Dermis blood vessel endothelial cell (primary cell): ENCODE measurements at places on chromosomes 1 and 21. TPM values are rescaled to one million over a fixed set of nuclear protein-coding genes. Genes with fewer than 3 reads are reported as not detected.

DNA sequence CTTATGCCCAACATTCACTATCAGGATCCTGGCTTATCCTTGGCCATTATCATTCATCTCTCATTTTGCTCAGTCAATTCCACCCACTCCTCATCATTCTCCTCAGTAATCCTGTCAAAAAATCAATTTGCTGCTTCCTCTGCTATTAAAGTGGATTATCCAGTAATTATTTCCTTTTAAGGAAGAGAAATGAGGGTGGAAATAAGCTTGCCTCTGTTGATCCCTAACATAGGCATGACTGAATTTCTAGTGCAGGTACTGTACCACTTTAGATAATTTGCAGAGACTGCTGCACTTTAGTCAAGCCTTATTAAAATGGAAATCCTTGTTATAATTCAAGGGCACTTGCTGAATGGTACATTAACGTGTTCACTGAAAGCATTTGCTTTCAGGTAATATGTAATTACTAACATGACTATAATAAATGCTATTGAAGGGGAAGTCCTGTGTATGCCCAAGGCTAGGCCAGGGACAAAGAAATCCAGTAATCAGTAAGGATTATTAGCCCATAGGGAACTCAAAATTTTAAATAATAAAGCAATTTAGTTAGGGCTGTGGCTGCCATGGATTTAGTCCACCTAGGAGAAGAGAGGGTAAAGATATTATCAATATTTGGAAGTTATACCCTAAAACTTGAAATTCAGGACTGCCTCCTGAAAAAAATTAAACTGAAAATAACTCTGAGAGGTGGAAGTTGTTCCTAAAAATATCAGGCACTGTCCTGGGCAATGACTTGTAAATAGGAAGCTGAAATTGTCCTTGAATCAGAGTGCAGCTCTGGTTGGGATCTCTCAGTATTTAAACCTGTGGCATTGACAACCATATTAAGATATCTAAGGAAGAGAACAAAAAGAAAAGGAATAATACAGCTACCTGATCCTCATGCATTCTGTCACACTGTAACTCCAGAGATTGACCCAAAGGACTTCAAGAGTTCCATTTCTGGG, 43.4 kb downstream of the RGS2 start:
- no peak for DNase-seq

The KRTAP8-1 gene
- not detected in 2 replicates for total RNA-seq

The LDLRAP1 gene
- total RNA-seq = 22.0 and 31.8 TPM in 2 replicates

The KLHDC9 gene
- 0.93 and 1.5 TPM in 2 replicates for total RNA-seq

The CDCA8 gene
- total RNA-seq = 3.7 and 23.0 TPM in 2 replicates

The NTRK1 gene
- not detected in 2 replicates for total RNA-seq

GRCh38 chr1:176790786-176791185, 327.8 kb downstream of the PAPPA2 start:
- no peak for DNase-seq

DNA sequence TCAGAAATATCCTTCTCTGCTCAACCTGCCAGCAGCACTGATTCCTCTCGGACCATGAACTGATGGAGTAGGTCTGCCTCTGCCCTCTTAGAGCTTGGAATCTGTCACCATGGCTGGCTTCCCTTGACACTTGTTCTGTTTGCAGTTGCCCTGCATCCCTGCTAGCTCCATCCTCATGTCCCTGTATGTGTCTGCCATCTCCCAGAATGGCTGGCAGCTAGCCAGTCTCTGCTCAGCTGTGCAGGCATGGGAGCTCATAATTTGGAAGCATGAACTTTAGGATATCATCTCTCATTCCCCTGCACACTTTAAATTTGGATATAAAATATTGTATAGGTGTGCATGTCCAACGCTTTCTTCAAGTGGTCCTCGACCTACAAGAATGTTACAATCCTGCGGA, 95.4 kb downstream of the C1orf94 start:
- no peak for DNase-seq

DNA sequence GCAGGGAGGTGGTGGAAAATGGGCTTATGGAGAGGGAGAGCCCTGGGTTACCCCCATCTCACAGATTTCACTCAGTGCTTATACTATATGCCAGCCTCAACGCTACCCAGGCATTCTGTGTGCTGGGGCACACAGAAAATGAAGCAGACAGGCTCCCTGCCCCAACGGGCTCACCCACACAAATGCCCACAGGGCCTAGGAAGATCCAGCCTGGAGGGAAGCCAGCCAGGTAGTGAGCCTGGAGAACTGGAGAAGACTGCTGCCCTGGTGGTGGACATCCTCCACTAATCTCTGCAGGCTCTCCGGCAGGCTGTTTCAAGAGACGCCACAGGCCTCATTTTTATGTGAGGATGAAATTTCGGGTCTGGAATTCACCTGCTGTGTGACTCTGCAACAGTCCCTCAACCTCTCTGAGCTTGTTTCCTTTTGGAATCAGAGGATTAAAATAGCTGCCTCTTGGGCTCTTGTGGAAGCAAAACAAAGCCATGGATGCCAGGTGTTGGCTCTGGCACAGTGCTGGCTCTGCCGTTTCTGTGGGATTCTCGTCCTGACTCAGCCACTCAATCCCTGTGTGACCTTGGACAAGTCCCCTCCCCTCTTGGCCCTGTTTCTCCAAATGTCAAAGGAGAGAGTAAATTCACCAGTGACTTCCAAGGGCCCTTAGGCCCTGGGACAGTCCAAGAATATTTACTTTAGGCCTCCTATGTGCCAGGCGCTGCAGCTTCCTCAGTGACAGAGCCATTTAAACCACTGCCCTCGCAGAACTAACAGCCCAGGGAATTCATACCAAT, 3.6 kb downstream of the PAQR7 start:
- DNase-seq = no peak

DNA sequence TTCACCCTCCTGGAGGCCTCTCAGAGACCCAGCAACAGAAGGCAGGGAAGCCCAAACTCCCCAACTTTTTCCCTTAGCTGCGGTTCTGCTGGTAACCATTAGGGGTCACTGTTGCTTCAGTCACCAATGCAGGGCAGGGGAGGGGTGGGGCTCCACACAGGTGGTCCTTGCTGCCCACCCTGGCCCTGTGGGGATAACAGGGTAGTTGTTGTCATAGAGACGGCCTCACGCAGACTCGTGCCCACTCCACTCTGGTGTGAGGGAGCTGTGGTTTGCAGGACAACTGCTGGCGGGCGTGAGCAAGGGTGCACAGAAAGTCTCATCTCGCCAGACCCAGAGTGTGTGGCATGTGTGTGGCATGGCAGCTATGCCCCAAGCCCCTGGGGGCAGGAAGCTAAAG, 19.9 kb downstream of the INSRR start:
- peak; percentile 52 for DNase-seq

GRCh38 chr1:45880930-45881329, 77.5 kb downstream of the MAST2 start:
- no peak for DNase-seq

- DNase-seq = no peak
Observed at GRCh38 chr1:232718928-232719927, 86.0 kb upstream of the MAP10 start.

DNA sequence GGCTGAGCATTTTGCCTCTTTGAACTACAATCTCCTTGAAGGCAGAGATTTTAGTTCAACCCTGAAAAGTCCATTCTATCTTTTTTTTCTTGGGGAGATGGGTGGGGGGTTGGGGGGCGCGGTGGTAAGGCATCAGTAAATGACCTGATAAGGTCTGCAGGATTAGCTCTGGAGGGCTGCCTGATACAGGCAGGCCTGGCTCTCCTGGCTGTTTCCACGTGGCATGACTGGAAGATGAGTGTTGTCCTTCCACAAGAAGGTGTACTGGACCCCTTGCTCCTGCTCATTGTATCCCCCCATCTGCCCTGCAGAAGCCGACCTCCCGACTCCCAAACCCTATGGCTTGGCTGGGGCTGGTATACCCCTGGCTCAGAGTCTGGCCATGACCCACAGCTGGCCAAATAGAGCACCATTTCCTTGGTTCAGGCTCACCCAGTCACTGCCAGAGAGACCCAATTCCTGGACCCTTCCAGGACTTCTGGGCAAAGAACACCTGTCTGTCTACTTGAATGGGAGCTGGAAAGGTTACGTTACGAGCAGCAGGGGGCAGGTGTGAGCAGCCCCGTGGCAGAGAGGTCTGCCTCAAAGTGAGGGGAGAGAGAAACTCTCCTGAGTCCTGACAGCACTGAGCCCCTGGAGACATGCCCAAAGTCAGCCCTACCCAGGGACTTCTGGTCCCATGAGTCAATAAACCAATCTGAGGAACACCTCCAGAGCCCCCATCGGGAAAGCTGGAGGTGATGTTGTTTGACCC, 17.0 kb downstream of the DHRS3 start:
- peak; percentile 72 for DNase-seq

- peak; percentile 84 for DNase-seq
Observed at GRCh38 chr1:33094971-33095604, 14.1 kb downstream of the AZIN2 start.

GRCh38 chr1:32159189-32159588, 20.3 kb upstream of the TXLNA start:
- DNase-seq = no peak

The AHCYL1 gene
- total RNA-seq = 47.1 and 62.7 TPM in 2 replicates

GRCh38 chr1:188188317-188188716, 1359.6 kb downstream of the PLA2G4A start:
- DNase-seq = no peak

DNA sequence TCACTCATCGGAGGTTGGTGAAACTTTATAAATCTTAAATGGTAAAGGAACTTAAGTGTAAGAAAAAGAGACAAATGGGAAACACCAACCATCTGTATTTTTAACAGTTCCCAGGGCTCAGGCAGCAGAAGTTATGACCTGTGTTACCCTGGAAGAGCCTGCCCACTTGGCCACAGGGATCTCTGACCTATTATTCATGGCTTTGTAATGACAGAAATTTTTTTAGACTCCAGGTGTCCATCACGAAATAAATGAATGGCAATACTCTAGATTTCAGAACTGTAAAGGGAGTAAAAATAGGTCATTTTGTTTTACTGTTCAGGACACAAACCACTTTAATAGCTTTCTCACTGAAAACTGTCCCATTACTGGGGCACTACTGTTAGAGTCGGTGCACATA, 389.8 kb downstream of the VAV3 start:
- no peak for DNase-seq

The HUNK gene
- total RNA-seq = under 0.01 and 0.05 TPM in 2 replicates

GRCh38 chr1:205791568-205792180, 16.4 kb upstream of the RAB29 start:
- peak; percentile 77 for DNase-seq

DNA sequence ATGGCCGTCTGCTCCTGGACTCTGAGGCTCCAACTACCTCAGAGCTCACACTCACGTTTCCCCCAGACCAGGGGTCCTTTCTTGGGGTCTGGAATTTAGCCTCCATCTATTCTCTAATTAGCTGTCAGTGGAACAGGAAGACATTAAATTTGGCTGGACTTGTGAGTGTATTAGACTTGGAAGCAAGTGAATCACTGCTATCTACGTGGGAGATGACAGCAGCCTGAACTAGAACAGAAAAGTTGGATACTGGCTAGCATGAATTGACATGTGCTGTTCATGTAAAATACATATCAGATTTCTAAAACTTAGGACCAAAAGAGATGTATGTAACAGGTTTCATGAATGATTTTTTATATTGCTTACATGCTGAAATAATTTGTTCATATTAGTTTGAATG, 28.0 kb downstream of the TAF5L start:
- DNase-seq = no peak

DNA sequence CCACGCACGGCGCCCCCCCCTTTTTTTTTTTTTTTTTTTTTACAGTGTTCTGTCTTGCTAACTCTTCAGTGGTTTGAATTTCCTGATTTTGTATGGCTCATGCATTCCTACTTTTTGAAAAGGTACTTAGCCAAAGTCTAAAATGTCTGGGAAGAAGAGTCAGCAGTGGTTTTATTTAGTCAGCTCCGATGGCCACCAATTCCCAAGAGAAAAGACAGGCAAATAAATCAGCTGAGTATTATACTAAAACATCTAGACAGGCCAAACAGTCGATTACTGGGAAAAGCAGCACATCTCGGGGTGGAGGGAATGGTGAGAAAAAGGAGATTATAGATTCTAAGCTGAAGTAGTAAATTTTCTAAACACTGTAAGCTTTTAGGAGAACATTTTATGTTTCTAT, 192.5 kb upstream of the ZRANB2 start:
- no peak for DNase-seq

DNA sequence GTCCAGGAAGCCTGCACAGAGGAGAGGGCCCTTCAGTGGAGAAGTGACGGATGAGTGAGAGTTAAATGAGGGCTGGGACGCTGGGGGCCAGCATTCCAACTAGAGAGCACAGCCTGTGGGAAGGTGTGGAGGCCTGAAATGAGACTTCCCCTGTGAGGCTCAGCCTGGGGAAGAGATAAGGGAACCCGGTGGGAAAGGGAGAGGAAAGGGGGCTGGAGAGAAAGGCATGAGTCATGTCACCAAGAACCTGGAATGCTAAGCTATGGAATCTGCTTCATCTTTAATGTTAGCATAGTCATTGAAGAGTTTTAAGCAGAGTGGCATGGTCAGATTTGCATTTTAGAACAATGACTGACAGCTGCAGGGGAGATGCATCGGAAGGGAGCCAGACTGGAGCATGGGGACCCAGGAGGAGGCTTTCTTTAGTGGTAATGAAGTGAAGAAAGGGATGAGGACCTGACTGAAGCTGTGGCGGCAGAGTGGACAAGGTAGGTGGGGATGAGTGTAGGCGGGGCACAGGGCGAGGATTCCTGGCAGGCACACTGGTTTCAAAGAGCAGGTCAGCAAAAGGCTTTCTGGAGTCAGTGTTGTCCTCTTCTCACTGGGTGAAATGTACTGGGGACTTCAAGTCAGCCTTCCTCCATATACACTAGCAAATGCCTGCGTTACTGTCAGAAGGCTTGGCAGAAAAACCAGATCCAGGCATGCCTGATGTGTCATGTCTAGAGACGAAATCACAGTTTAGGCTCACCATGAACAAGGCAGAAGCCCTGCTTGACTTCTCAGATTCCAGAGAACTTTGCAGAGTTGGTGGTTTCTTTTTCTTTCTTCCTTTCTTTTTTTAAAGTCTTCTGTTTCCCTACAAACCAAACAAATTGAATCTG, 8.0 kb downstream of the RGL1 start:
- DNase-seq = peak; percentile 47

The RNU1-1 gene
- under 0.01 TPM in 2 replicates for total RNA-seq

GRCh38 chr1:234628089-234628488, 18.1 kb upstream of the IRF2BP2 start:
- DNase-seq = peak; percentile 73

The DCST2 gene
- 0.17 and 0.70 TPM in 2 replicates for total RNA-seq

DNA sequence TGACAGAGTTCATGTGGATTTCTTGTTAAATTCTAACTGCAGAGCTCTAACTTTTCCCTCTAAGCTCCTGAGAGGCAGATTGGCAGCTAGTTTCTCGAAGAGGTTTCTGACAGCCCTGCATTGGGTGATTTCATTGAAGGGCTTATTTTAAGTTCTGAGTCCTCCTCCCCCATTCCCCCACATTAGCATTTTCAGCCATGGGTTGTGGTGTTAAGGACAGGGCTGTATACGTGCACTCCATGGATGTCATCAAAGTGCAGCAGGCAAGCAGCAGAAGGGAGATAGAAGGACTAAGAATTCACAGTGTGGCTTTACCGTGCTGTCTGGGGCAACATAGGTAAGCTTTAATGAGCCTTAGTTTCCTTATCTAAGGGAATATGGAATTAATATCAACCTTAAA, 19.0 kb downstream of the CRYZ start:
- DNase-seq = no peak

DNA sequence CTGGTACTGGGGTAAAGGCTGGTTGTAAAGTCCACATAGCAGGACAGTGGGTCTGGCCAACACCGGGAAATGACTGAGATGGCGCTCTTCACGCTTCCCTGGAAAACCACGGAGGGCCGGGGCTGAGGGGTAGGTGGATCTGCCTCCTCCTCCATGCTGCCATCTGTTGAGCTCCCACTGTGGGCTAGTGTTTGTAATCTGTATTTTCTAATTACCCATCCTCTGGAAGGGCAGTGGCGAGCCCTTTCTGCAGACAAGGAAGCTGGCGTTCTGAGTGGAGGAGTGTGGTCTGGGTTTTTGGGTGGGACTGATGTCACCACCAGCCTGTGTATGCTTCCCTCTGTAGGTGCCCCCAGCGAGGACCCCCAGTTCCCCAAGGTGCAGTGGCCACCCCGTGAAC, 34.1 kb upstream of the LHX4 start:
- DNase-seq = no peak
